ENCODE measurements at places on chromosomes 16 and 17.
A peak's percentile ranks its signal among the peaks of the same experiment; 100 is the strongest.

DNA sequence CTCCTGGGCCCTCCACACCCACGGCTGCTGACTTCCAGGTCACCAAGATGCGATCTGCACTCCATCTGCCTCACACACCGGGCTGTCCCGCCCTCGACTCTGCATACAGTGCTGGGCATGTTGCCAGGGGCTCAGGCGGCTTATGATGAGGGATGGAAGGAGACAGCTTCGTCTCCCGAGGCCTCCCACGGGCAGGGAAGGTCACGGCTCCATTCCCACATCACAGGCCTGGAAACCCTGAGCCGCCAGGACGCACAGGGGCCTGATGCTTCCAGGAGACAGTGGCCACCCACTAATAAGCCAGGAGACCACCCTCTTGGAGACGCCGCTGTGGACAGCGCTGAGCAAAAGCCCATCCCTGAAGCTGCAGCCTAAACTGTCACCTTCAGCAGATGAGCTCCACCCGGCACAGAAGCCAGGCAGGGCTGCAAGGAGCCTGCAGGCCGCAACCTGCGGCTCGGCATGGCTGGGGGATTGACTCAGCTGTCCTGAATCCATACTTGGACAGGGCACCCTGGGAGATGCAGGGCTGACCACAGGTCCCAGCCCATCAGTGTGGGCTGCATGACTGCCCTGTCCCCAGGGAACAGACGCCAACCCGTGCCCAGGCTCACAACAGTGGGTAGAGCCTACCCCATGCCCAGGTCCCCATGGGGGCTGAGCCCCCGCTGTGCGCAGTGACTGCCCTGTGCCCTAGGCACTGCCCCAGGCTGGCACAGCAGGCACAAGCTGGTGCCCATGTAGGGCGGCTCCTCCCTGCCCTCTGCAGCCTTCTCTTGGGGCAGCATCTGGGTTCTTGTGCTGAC lies 34.4 kb downstream of the SLC7A5 start:
- DNase-seq, result no peak

DNA sequence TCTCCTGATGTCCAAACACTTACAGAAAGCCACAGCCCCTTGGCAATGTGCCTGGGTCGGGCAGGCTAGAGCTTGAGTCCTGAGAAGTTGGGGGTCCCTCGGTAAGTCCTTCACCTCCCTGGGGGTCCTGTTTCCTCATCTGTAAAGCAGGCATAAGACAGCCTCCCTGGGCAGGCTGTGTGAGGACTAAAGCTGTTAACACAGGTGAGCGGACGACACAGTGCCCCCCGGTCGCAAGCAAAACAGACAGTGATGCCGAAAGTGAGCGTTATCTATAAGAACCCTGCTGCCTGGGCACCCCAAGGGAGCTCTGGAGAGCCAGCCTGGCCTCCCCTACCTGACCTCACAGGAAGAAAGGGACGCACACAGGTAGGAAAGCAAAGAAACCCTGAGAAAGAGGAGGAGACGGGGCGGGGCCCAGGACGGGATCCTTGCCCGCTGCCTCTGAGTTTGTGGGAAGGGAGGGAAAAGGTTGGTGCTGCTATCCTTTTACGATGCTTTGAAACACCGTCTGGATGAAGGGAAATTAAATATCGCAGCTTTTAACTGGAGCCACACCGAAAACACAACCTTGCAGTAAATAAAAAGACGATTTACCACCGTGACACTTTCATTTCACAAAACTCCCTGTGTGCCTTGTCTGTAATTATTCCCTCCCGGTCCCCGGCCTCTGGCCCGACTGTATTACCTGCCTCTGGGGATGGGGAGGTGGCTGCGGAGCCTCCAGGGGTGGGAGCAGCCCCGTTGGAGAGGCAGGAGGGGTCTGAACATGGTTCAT lies 67.1 kb downstream of the ENGASE start:
- no peak for DNase-seq

DNA sequence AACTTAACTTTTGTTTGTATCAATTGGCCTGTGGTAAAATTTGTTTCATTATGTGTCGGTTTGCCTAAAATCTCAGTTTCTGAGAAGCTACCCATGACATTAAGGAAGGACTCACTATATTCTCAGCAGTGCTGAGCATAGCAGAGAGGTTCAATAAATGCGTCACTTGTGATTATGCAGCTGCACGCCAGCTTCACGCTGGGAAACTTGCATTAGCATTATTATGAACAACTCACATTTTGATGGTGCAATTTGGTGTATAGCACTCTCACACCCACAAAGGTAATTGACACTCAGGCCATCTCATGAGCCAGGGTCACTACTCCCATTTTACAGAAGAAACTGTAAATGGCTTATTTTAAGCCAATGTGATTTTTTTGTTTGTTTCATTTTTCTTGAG lies 80.6 kb upstream of the SALL1 start:
- no peak for DNase-seq

DNA sequence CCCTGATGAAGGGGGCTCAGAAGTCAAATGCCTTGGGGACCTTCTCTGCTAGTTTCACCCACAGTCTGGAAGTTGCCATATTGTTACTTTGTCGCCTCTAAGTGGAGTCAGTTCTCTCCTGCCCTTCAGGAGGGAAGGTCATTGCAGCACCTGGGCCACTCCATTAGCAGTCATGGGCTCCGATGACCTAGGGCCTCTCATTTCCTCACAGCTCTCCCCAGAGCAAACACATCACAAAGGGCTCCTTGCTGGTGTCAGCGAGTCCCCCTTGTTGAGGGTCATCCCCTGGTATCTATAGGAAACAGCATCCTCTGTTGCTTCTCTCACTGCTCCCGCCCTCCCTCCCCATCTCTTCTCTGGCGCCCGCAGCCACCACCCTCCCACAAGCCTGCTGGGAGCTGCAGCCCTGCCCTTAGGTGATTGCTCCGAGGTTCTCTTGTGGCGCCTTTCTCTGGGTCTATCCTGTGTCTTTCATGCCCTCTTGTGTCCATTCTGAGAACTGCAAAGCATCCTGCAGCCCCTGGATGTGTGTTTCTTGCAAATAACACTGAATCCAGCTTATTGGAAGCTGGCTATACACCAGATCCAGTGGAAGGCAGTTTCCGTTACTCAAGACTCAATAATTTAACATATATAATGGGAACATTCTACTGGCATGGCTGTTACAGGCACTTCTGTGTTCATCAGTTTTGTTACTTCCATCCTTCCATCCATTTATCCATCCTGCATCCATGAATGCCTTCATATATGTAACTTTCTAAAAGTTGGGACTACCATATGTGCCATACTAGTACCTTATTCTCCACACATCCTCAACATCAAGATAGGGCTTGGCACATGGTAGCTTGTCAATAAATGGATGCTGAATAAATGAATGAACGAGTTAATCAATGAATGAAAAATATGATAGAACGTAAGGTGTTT lies 21.2 kb downstream of the PDILT start:
- peak; percentile 28 for DNase-seq

DNA sequence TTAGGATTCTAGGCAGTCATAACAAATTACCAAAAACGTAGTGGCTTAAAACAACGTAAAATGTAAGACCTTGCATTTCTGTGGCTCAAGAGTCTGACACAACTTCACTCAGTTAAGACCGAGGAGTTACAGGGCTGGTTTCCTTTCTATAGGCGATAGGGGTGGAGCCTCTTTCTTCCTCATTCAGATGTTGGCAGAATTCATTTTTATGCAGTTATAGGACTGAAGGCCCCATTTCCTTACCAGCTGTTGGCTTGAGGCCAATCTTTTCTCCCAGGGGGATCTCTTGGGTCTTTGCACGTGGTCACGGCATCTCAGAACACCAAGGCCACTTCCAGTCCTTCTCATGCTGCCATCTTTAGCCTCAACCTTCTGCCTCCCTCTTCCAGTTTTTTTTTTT lies 145.2 kb downstream of the KCNJ2 start:
- DNase-seq, result no peak

DNA sequence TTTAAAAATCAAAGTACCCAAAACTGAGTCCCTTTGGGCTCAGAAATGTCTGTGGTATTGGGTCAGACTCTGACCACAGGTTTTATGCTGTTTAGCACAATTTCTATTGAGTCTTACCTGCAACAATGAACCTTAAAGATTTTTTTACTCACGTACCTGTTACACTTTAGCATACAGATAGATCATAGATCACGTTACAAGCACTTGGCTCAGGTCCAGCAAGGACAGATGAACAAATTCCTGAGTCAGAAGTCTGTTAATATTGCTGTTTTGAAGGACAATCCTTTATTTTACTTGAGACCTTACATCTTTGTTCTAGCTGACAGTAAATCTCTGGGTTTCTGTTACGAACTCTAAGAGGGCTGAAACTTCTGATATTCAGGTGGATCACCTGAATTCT lies 12.8 kb downstream of the SLC7A6OS start:
- DNase-seq, result no peak

- DNase-seq, result no peak
Measured at GRCh38 chr17:73719588-73720071, 75.4 kb upstream of the SDK2 start.

DNA sequence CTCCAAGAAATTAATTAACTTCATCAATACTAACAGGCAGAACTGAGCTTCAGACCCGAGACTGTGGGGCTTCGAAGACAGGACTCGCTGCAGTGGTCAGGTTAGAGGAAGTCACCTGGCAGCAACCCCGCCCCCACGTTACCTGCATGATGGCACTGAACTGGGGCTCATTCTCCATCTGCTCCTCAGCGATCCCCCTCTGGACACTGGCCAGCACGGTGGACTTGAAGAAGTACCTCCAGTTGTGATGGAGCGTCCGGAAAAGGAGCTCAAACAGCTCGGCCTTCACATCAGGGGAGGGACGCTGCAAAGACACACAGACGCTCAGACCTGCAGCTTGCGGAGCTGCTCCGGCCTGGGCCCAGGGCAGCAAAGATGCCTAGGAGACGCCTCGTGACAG lies 40.9 kb upstream of the GSG1L start:
- no peak for DNase-seq

- DNase-seq, result no peak
Measured at GRCh38 chr17:76405967-76406647, 21.7 kb downstream of the SPHK1 start.

- DNase-seq, result no peak
Measured at GRCh38 chr17:67164302-67164701, 80.7 kb downstream of the HELZ start.

DNA sequence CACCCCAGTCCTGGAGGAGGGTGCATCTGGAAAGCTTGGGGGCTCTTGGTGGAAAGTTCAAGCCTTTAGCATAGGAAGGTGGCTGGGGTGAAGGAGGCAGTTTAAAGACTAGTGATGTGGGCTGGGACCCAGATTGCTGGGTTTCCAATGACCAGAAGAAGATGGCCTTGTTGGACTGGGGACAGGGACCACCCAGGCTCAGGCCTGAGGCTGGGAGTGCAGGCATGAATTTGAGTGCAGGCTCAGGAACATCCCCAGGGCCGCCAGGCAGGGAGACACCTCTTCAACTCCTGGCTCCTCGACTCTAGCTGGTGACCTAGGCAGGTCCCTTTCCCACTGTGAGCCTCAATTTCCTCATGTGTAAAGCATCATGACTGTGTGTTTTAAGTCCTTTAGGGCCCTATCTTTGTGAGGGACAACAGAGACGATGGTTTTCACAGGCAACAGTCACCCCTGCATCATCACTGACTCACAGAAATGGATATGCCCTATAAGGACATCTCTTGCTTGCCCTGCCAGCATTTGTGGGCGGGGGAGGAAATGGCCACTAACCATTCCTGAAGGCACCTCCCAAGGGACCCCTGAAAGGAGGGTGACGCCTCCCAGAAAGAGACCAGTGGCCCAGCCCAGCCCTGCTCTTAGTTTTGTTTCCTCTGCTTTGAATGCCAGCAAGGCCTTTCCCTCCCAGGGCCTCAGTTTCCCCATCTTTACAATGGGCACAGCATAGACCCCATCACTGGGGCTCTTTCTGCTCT lies 11.1 kb downstream of the NLRC5 start:
- no peak for DNase-seq

DNA sequence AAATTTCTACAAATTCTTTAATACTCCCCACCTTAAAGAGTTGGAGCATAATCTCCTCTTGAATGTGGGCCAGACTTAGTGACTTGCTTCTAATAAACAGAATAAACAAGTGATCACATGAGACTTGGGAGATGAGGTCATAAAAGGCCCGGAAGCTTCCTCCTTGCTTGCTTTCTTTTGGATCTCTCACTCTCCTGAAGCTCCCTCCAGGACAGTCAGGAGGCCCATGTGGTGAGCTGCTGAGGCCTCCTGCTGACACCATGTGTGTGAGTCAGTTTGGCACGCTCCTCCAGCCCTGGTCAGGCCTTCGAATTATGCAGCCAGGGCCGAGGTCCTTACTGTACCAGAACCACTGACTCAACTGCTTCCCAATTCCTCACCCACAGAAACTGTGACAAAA lies 53.2 kb downstream of the NDEL1 start:
- no peak for DNase-seq

DNA sequence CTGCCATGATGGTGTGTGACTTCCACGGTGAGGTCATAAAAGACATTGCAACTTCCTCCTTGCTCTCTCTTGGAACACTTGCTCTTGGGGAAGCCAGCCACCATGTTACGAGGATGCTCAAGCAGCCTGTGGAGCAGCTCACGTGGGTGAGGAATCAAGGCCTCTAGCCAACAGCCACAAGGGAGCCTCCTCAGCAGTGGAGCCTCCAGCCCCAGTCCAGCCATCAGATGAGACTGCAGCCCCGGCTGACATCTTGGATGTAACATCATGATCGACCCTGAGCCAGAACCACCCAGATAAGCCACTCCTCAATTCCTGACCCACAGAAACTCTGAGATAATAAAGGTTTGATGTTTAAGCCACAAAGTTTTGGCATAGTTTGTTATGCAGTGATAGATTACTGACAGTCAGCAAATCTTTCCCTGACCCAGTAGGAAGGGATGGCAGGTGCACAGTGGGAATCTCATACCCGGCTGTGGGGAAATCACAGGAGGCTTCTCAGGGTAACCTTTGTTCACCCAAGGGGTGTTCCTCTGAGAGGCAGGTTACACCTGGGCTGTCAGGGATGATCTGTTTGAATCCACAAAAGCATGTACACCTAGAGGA lies 23.3 kb upstream of the GINS2 start:
- DNase-seq, result no peak

DNA sequence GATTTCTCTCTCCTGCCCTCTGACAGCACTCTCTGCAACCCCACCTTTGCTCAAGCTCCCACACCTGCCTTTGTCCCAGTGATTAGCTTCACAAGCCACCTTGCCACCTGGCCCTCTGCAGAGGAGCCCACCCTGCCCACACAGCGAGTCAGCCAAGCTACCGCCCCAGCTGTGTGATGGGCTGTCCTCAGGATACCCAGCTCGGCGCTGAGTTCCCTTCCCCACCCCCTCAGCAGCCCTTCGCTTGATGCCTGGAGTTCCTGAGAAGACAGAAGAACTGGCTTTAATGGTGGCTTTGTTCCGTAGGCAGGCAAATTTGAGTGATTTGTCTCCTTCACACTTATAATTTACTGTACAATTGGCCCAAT lies 266.4 kb downstream of the CBLN1 start:
- DNase-seq, result no peak

- no peak for DNase-seq
Measured at GRCh38 chr16:50371936-50372595, 3.3 kb upstream of the BRD7 start.

- DNase-seq, result no peak
Measured at GRCh38 chr17:48441231-48441711, 11.3 kb upstream of the SKAP1 start.

DNA sequence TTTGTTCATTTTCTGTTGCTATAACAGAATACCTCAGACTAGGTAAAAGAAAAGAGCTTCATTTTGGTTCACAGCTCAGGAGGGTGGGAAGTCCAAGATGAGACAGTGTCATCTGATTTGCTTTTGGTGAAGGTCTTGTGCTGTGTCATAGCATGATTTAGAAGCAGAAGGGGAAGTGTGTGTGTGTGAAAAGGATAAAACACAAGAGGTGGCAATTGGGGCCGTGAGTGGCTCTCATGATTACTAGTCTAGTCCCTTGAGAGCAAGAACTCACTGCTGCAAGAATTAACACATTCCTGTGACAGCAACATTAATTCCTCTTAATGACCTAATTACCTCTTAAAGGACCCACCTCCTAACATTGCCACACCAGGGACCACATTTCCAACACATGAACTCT lies 8.3 kb downstream of the SLC35G3 start:
- DNase-seq, result no peak
